ENCODE measurements at places on chromosomes 7 and 10.

- DNase-seq: no peak
Observed at GRCh38 chr7:19102884-19103283, 14.6 kb downstream of the TWIST1 start.

GRCh38 chr7:108875139-108875538 lies 305.5 kb downstream of the DNAJB9 start:
- DNase-seq: no peak

DNA sequence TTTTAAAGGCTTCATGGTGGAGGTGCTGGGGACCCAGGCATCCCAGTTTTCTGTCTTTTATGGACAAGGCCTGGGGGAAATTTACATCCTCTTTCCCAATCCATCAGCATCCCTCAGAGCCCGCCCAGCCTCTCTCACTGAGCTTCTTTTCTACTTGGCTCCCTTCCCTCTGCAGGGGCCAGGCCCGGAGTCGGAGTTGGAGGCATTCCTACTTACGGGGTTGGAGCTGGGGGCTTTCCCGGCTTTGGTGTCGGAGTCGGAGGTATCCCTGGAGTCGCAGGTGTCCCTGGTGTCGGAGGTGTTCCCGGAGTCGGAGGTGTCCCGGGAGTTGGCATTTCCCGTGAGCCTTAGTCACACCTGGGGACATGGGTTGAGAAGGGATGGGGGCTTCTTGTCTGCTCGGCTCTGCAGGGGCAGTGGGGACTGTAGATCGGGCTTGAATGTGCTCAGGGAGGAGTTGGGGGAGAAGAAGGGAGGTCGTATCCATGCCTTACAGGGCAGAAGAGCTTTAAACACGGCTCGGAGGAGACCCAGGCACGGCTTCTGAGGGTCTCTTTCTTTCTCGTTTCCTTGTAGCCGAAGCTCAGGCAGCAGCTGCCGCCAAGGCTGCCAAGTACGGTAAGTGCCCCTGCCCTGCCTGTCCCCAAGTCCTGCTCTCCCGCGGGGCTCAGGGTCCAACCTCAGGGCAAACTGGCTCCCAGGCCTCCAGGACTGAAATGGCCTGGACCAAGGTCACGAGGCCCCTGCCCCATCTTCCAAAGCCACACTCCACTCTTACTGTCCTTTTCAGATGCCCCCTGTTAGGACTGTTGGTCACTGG lies 27.3 kb upstream of the LIMK1 start:
- DNase-seq: no peak

DNA sequence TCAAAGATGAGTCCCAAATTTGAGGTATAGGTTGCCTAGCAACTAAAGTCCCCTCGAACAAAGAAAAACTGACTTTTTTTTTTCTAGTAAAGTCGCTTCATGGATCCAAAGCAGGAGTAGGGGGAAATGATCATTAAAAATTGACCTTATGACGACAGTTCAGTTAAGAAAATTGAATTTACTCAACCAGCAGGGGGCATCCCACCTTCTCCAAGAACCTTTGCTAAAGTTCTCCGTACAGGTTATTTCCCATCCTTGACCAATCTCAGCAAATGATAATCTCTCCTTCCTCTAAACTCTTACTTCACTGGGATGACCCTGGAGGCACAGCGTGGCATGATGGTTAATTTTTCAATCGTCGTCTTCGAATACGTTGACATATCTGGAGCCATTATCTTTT lies 228.3 kb downstream of the CALN1 start:
- no peak for DNase-seq

DNA sequence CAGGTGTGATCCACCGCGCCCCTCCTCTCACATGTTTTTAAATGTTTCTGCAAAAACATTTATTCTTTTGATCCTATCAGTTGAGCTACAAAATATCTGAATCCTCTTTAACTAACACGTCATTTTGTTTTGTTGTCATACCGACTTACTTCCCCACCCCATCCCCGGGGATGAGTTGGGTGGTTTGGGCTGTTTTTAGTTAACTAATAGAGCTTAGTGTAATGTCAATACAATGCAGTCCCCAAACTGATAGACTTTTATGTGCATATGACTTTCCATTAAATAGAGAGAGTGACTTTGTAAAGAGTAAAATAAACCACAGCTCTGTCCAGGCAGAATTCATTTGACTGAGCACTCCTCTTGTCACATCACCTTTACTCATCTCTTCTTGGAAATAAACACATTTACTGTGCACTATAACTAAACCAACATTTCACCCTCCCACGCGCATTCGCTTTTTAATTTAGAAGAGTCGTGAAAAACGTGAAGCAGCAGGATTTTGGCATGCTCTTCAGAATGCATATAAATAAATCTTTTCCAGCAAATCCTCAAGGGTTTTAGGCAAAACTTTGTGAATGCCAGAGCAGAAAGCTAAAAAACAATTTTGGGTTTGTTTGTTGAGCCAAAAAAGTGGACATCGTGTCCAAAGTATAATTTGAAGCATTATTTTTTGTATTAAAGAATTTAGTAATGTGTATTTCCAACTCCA lies 187.4 kb upstream of the MGMT start:
- DNase-seq: no peak
